ENCODE measurements at places on chromosomes 1 and 21.

- no peak for DNase-seq
These were observed 72.8 kb downstream of the OSBPL9 start for GRCh38 chr1:51689643-51690042.

GRCh38 chr1:98184856-98185255 lies 264.0 kb upstream of the DPYD start:
- DNase-seq: no peak

GRCh38 chr1:115181231-115181630 lies 91.9 kb upstream of the TSPAN2 start:
- no peak for DNase-seq

DNA sequence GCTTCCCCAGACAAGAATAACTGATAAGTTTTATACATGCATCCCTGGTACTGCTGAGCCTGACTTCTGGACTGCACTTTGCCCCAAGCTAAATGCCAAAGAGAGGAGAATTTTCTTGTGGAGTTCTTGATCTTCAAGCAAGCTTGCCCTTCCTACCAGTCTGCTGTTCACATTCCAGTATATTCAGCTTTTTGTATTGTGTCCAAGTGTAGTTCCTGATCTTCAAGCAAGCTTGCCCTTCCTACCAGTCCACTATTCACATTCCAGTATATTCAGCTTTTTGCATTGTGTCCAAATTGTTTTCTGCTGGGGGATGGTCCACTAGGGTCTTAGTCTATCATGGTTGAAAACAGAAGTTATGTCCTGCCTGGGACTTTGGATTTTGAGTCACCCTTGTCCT lies 894 bp upstream of the TSEN15 start:
- DNase-seq: no peak

- no peak for DNase-seq
These were observed 21.1 kb upstream of the CDC42 start for GRCh38 chr1:22031214-22031962.

DNA sequence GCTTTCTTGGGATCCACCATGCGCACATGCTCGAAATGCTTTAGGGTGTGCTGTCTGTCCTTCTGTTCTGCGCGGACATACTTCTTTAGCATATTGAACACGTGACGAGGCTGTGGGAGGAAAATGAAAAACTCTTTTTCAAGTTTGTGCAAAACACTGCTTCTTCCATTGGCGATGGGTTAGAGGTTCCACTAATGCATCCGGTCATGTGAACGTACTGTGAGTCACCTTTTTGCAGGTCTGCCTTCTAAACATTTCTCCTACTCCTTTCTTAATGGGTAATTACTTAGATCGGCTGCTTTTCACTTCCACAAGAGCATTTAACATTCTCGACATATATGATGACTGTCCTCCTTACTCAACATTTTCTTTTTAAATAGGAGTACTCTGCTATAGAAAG lies 214.9 kb downstream of the APP start:
- DNase-seq: no peak

DNA sequence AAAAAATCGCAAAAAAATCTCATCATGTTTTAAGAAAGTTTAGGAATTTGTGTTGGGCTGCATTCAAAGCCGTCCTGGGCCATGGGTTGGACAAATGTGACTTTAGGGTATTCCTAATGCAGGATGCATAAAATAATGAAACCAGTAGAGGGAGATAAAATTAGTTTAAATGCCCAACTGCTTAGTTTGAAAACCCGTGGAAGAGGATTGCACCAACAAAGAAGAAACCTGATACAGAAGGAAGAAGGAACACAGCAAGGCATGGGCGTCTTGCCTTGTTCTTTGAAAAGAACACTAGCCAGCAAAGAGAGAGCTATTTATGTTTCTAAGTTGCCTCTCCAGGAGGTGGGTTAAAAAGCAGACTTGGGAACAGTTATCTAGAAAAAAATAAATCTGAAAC lies 37.9 kb downstream of the WDR3 start:
- no peak for DNase-seq

GRCh38 chr1:44040418-44040817 lies 9.2 kb upstream of the SLC6A9 start:
- DNase-seq: no peak

Measured in hypothalamus (tissue), 51 donors.